ENCODE measurements at places on chromosomes 16 and 17. TPM values are rescaled to one million over a fixed set of nuclear protein-coding genes. Genes with fewer than 3 reads are reported as not detected.
A peak's percentile ranks its signal among the peaks of the same experiment; 100 is the strongest.

GRCh38 chr17:51481370-51481769 lies 221.0 kb downstream of the UTP18 start:
- DNase-seq: no peak
- H3K36me3 ChIP-seq: no peaks in the 10 kb centered on the region
- no peaks in the 10 kb centered on the region for H3K27me3 ChIP-seq
- H3K27ac ChIP-seq: no peak overlapping the region
- no peaks in the 10 kb centered on the region for H3K4me1 ChIP-seq

DNA sequence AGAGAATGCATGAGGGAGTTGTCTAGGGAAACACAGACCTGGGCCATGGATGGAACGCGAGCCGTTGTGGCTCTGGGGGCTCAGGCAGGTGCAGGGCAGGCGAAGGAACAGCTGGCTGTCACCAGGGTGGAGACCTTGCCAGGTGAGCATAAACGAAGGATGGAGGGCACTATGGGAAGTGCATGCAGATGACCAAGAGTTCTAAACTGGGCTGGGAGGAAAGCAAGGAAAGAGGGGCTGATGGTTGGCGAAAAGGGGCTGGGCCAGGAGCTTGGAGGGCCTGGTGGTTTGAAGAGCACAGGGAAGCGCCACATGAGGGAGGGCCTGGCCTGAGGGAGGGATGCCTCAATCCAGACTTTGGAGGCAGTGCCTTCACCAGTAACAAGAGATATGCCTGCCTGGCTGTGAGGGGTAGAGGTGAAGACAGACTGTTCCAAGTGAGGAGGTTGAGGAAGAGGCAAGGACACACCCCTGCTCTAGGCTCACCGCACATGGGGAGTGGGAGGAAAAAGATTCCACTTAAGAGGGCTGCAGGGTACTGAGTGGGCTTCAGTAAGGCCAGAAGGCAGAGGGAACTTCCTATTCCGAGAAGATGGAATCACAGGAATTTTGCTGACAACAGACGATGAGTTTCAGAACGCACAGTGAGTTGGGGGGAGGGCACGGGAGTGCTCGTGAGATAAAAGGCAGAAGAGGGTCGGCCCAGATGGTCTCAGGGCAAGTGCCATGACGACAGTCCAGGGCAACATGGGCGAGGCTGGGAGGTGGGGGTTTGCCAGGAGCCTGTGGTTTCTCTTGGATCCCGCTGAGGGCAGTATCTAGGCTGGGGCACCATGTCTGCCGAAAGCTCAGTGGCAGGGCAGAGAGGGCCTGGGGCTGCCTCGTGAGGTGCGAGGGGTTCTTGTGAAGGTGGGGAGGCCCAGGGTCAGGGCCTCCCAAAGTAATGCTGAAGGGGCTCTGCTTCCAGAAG lies 20.6 kb downstream of the B9D1 start:
- H3K36me3 ChIP-seq: no peaks in the 10 kb centered on the region
- H3K27me3 ChIP-seq: no peaks in the 10 kb centered on the region
- H3K4me3 ChIP-seq: no peak overlapping the region
- H3K27ac ChIP-seq: no peak overlapping the region

DNA sequence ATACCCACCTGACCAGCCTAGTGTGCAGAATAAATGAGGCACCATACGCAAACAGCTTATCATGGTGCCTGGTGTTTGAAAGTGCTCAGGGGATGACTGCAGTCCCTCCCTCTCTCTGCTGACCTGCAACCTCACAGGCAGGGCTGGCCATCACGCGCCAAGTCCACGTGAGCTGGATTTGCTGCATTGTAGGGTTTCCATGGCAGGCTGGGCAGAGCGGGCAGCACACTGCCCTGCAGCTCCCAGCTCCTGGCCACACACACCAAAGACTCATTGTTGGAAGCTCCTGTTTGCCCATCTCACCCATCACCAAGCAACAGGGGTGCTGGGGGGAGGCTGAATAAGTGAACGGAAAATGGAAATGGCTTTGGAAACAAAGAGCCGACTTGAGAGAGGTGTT lies 81.8 kb downstream of the IRX3 start:
- H3K27ac ChIP-seq: no peak overlapping the region
- no peak overlapping the region for H3K4me3 ChIP-seq
- no peak for DNase-seq
- H3K27me3 ChIP-seq: no peaks in the 10 kb centered on the region
- H3K36me3 ChIP-seq: no peaks in the 10 kb centered on the region

DNA sequence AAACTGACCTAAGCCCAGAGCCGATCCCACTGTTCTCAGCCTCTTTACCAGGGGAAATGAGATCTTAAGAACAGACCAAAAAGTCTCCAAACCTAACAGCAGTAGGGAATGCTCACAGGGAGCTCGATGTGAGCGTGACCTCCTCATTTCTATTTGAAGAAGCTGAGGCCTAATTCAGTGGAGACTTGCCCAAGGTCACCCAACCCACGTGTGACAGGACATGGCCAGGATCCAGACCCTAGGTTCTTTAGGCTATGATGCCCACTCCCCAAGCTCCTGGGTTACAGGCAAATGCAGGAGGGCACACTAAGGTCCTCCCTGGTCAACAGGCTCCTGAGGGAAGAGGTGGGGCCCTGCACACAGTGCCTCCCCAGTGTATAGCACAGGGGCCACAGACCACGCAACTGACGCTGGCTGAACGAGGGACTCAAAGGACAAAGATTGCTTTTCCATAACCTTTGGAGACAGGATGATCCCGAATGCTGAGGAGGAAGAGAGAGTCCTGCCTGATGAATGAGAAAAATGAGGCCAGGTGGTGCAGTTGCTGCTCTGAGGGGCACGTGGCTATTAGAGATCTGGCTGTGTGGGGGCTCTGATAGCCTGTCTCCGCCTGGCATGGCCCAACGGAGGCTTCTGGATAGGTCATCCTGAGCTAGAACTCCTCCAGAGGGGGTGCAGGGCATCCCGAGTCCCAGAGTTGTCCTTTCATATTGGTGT lies 24.0 kb downstream of the MAP3K14 start:
- no peak for DNase-seq
- H3K27me3 ChIP-seq: no peaks in the 10 kb centered on the region
- peaks cover 24% of the 10 kb centered on the region for H3K36me3 ChIP-seq
- H3K4me3 ChIP-seq: no peak overlapping the region
- H3K4me1 ChIP-seq: peaks cover 72% of the 10 kb centered on the region

DNA sequence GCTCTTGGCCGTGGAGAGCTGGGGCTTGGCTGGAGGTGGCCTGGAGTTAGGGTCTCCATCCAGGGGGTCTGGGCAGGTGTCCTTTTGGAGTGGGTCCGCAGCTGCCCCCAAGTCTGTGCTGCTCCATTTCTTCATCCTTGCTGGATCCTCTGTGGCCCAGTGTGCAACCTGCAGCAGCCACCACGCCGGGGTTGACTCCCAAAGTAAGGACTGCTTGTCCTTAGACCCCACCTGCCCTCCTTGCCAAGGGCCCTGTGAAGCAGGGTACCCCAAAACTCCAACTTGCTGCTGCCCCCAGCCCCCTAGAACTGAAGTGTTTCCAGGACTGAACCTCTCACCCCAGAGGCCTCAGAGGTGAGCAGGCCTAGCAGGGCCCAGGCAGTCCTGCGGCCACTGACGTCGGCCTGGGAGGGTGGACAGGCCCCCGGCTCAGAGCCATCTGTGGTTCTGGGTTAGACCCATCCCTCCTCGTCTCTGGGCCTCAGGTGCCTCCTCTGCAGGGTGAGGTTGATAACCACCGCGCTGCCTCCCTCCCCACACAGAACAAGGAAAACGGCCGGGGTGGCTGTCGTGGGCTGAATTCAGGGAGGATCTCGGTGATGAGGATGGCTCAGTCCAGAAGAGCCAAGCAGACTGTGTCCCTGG lies 16.9 kb downstream of the TRPV1 start:
- H3K36me3 ChIP-seq: no peaks in the 10 kb centered on the region
- no peak for DNase-seq
- H3K4me3 ChIP-seq: no peak overlapping the region
- H3K27me3 ChIP-seq: no peaks in the 10 kb centered on the region

GRCh38 chr16:63312346-63312745 lies 1276.1 kb upstream of the CDH8 start:
- no peak for DNase-seq
- H3K36me3 ChIP-seq: no peaks in the 10 kb centered on the region
- no peaks in the 10 kb centered on the region for H3K27me3 ChIP-seq
- H3K4me1 ChIP-seq: no peaks in the 10 kb centered on the region
- no peak overlapping the region for H3K4me3 ChIP-seq

DNA sequence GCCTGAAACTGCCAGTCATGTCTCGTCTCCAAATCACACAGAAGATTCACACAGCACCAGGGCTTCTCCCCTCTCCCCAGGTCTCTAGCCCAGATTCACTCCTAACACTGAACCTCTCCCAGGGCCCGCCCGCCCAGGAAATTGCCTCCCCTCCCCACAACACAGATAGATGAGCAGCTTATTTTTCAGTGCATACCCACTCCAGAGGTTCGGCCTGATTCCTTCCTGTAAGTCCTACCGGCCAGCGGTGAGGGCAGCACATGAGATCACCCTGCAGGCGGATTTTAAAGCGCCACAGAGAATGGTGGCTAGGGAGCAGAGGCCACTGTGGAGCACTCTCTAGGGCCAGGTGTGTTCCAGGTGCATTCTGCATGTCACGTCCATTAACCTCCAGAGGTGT lies 301.8 kb downstream of the IRF8 start:
- no peak overlapping the region for H3K27ac ChIP-seq
- peaks cover 10% of the 10 kb centered on the region for H3K27me3 ChIP-seq
- H3K4me3 ChIP-seq: no peak overlapping the region
- H3K4me1 ChIP-seq: no peaks in the 10 kb centered on the region

GRCh38 chr17:46163316-46163715 lies 29.9 kb downstream of the KANSL1 start:
- peaks cover 4% of the 10 kb centered on the region for H3K36me3 ChIP-seq
- DNase-seq: no peak
- no peak overlapping the region for H3K4me3 ChIP-seq
- H3K27me3 ChIP-seq: no peaks in the 10 kb centered on the region
- peaks cover 22% of the 10 kb centered on the region for H3K4me1 ChIP-seq
- H3K27ac ChIP-seq: no peak overlapping the region

- peaks cover 34% of the 10 kb centered on the region for H3K4me1 ChIP-seq
- no peak for DNase-seq
Observed at GRCh38 chr16:1713331-1713730, 7.3 kb downstream of the MAPK8IP3 start.

- H3K36me3 ChIP-seq: no peaks in the 10 kb centered on the region
- DNase-seq: no peak
- no peak overlapping the region for H3K4me3 ChIP-seq
- H3K27ac ChIP-seq: no peak overlapping the region
- no peaks in the 10 kb centered on the region for H3K27me3 ChIP-seq
Observed at GRCh38 chr16:8768692-8769091, 28.7 kb downstream of the TMEM186 start.

GRCh38 chr17:68606451-68607307 lies 5.5 kb upstream of the FAM20A start:
- H3K4me3 ChIP-seq: no peak overlapping the region
- H3K4me1 ChIP-seq: no peaks in the 10 kb centered on the region
- no peak overlapping the region for H3K27ac ChIP-seq
- H3K36me3 ChIP-seq: no peaks in the 10 kb centered on the region
- DNase-seq: no peak

DNA sequence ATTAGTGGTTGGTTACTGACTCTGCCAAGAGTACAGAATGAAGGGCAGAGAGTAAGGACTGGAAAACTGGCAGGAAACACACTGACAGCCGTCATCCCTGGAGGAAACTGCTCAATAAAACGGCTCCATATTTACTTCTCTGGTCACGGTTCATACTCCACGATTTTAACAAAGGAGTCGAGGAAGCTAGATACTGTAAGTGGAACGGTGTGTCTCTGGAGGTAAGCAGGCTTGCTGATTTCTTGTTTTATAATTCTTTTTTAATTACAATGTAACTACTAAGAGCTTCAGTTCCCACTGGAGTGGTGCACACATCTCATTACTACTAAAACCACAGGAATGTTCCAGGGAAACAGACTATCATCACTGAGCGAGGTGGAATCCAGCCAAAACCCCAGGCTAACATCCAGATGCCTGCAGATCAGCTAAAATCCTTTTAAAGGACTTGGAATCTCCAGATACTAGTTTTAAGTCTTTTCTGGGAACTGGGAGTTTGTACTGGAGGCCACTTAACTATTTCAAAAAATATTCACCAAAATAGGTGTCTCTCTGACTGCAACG lies 17.8 kb downstream of the SERPINF1 start:
- H3K36me3 ChIP-seq: peaks cover 7% of the 10 kb centered on the region
- no peak for DNase-seq
- no peak overlapping the region for H3K27ac ChIP-seq

GRCh38 chr16:84109598-84110335 lies 7.0 kb downstream of the MBTPS1 start:
- H3K36me3 ChIP-seq: no peaks in the 10 kb centered on the region
- no peaks in the 10 kb centered on the region for H3K27me3 ChIP-seq
- 0 out of 2 replicates have a peak overlapping the region, but pooled peaks have one; percentile 13 for H3K27ac ChIP-seq
- no peak for DNase-seq

DNA sequence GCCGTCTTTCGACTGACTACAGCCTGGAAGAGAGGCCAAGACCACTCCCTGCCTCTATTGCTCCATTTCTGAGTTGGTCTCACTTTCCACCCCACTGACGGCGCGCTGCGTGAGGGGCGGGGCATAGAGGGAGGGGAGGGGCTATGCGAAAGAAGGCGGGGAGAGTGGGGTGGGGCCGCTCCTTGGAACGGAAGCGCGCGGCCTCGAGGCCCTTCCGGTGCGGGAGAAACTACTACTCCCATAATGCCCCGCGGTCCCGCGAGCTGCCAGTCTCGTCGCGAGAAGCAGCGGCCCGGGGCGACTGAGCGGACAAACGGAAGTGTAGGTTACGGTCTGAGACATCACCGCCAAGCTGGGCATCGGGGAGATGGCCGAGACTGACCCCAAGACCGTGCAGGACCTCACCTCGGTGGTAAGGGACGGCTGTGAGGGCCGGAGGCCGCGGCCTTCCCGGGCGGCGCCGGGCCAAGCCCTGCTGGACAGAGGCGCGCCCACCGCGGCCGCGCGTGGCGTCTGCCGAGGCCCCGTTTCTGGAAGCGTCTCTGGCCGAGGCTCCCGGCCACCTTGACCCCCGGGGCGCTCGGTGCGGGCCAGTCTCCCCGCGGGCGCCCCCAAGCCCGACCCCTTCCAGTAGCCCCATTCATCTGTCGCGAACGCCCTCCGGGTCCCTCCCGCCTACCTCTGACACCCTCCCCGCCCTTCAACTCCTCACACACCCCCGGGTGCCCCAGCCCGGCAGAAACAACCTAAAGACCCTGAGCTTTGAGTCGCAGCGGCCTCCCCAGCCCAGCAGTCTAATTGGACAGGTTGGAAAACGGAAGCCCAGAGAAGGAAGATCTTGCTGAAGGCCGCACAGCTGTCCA lies at the start of gene HSBP1:
TSS of gene HSBP1 (plus strand) at position 269 of the 863 bp plus-strand sequence. CDS start at position 368, 99 bp downstream.
- peaks cover 8% of the 10 kb centered on the region for H3K4me1 ChIP-seq
- DNase-seq: peak; percentile 67
- peaks cover 10% of the 10 kb centered on the region for H3K36me3 ChIP-seq
- H3K4me3 ChIP-seq: peak within 1 kb of the TSS; percentile 96
- H3K27ac ChIP-seq: peak within 1 kb of the TSS; percentile 76
- no peaks in the 10 kb centered on the region for H3K27me3 ChIP-seq

The DYNLRB2 gene
- not detected for total RNA-seq

The GRB2 gene
- total RNA-seq: 207 TPM

The PRCD gene
- total RNA-seq: 0.95 TPM

The MLLT6 gene
- total RNA-seq: 105 TPM

All from GM12878 (cell line).